ENCODE measurements at places on chromosomes 16 and 17.
A peak's percentile ranks its signal among the peaks of the same experiment; 100 is the strongest.

GRCh38 chr16:89958068-89958467, 9.5 kb downstream of the DEF8 start:
- no peak for DNase-seq

GRCh38 chr17:15271741-15272140, 6.6 kb upstream of the PMP22 start:
- DNase-seq, result no peak

DNA sequence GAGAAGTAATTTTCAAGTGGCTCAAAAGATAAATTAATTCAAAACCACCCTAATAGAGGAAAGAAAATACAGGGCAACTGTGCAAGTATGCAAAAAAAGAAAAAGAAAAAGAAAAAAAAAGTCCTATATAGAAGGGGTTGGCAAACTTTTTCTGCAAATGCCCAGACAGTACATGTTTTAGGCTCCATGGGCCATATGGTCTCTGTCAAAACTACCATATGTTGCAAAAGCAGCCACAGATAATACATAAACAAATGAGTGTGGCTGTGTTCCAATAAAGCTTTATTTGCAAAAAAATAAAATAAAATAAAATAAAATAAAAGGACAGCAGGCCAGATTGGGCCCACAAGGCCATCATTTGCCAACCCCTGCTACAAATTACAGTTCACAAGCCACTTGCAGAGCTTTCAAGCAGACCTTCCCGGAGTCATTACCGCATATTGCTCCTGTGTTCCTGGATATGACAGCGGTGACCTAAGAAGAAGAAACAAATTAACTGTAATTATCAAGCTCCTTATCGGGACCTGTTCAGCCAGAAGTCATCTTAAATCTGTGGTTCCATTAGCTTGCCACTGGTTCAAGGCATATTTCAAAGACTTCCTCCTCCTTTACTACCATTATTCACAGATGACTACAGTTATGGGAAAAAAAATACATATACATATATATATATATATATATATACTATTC, 15.9 kb downstream of the ZC3H7A start:
- no peak for DNase-seq

DNA sequence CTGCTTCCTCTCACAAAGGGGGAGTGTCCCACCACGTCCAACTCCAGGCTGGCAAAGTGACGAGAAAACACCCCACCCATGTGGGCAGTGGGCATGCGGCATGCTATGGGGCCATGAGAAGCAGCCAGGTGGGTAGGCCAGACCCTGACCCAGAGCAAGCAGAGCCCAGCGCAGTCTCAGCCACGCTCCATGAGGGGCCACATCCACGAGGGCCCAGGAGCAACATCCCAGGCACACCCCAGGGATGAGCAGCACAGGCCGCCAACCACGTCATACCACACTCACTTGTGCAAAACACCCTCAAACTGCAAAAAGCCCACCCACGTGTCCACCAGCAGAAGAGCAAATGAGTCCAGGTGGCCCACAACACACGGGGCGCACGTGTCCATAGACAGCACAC, 117.0 kb downstream of the ZNF778 start:
- DNase-seq, result no peak

GRCh38 chr16:65308506-65308905, 186.6 kb upstream of the CDH11 start:
- no peak for DNase-seq

- DNase-seq, result no peak
Measured at GRCh38 chr16:7614021-7614795, 281.6 kb downstream of the RBFOX1 start.

GRCh38 chr16:71885261-71885650, 1.3 kb upstream of the ZNF821 start:
- DNase-seq, result no peak

GRCh38 chr16:87048730-87049115, 268.5 kb downstream of the C16orf95 start:
- no peak for DNase-seq

- DNase-seq, result no peak
Measured at GRCh38 chr17:82808921-82809905, 30.6 kb downstream of the ZNF750 start.

GRCh38 chr17:75707079-75707571, 14.1 kb upstream of the ITGB4 start:
- no peak for DNase-seq

DNA sequence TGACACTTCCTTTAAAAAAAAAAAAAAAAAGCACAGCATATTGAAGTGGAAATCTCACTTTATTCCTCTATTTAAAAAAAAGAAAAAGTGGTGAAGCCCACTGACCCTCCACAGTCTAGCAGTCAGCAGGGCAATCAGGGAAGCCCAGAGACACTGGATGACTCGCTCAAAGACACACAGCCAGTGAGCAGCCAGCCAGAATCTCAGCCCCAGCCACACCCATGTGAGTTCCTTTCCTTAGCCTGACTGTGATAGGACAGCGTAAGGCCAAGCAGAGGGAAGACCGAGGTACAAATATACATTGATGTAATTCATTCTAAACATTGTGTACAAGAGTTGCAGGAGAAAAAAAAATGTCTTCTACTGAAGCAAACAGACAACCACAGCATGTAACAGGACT, 22.5 kb downstream of the XPO6 start:
- peak; percentile 32 for DNase-seq

- DNase-seq, result no peak
Measured at GRCh38 chr17:65557349-65558310, 3.8 kb downstream of the AXIN2 start.

DNA sequence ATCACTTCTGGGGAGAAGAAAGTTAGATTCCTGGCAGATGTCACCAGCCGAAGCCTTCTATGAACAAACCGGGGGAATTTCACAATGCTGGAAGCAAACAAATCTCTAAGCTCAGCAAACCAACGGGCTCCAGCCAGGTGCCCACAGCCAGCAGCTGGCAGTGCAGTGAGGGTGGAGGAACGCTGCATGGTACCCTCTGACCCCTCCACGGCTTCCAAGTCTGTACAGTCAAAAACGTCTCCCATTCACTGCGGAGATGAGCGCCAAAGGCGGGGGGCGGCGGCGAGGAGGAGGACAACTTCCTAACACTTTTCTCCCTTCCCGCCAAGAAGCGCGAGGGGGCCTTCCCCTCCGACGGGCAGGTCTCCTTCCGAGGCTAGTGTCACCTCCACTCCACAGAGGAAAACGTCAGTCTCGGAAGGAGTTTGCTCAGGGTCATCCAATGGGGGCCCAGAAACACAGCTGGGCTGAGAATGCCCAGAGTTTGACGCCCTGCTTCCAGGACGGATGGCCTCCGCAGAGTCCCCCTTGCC, 924 bp downstream of the ZNF598 start:
- peak; percentile 60 for DNase-seq

GRCh38 chr17:42459801-42460281, 1.2 kb downstream of the ATP6V0A1 start:
- DNase-seq, result no peak

DNA sequence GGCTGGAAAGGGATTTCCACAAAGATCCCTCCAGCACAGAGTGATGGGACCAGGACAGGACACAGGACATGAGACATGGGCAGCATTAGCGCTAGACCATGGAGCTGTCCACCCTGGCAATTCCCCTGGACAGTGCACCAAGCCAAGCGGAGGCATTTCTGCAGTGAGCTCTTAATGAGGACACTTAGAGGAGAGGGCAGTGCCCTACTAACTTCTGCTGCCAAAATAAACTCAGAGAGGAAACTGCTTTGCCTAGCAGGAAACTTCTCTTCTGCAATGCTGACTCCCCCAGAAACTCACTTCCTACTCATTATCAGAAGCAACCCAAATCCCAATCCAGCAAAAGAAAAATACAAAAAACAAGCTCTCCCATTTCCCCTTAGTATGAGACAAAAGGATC, 119.2 kb downstream of the HS3ST2 start:
- no peak for DNase-seq

- DNase-seq, result no peak
Measured at GRCh38 chr16:20611975-20612481, 35.9 kb upstream of the ACSM2B start.

GRCh38 chr17:81825841-81826466, 7.1 kb downstream of the MCRIP1 start:
- DNase-seq, result no peak

GRCh38 chr16:2486645-2487516, 12.0 kb downstream of the TBC1D24 start:
- peak; percentile 70 for DNase-seq

GRCh38 chr16:17227278-17227677, 243.5 kb downstream of the XYLT1 start:
- DNase-seq, result no peak

DNA sequence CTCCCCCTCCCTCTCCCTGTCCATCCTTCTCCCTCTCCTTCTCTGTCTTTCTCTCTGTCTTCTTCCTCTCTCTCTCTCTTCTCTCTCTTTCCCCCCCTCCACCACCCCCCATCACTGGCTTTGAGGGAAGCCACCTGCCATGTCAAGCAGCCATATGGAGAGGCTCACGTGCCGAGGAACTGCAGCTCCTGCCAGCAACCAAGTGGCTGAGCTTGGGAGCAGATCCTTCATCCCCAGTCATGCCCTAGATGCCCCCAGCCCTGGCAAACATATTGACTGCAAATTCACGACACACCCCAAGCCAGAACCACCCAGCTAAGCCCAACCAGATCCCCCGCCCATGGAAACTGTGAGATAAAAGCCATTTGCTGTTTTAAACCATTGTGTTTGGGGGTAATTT, 40.9 kb upstream of the RBFOX3 start:
- no peak for DNase-seq

DNA sequence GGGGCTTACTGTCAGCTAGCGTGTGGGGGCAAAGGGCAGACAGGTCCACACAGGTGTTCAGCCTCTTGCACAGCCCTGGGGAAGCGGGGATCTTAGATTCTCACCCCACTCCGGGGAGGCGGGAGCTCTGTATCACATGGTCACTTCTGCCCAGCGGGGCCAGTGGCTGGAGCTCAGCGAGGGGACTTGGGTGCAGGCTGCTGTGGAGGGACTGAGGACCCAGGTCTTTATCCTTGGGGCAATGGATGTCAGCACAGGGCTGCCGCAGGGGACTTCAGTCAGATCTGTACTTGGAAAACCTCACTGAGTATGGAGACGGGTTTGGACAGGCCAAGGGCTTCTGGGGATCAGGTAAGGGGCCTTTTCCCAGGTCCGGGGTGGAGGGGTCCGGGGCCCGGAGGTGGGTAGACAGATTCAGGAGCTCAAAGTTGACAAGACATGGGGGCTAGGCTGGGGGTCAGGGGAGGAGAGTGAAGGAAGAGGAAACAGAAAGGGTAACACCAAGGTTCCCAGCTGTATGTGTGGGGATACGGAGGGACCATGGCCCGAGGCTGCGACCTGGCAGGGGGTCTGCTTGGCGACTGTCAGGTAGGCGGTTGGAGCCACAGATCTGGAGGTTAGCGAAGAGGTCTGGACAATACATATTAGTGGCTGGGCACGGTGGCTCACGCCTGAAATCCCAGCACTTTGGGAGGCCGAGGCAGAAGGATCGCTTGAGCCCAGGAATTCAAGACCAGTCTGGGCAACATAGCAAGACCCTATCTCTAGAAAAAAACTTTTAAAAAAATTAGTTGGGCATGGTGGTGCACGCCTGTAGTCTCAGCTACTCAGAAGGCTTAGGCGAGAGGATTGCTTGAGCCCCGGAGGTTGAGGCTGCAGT, 15.1 kb upstream of the BAIAP2 start:
- no peak for DNase-seq

DNA sequence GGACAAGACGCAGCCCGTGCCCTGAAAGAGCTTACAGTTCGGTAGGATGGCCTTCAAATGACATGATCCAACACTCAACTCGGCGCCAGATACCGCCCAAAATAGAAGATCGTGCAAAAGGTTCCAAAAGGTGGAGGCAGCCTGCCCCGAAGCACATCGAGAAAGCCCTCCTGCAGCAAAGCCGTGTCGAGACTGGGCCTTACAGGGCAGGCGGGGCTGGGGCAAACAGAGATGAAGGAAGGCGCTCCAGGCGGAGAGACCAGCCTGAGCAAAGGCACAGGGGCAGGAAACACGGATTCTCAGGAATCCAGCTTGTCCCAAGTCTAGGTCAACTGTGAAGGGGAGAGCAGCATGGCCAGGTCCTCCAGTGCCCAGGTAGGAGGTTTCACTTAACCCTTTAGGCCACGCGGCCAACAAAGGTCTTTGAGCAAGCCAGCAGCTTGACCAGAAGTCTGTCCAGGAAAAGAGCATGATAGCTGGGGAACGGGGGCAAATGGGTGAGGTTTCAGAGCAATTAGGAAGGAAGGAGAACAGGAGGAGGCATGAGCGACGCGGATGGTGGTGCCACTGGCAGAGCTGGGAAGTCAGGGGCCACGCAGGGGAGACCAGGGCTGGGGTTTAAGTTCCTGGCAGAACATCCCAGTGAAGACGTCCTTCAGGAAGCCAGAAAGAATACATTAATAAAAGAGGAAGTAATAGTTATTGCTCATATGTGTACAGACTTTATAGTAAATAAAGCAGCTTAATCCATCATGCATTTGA, 21.2 kb upstream of the EIF1 start:
- DNase-seq, result no peak

GRCh38 chr16:82082543-82083244, 47.6 kb downstream of the HSD17B2 start:
- DNase-seq, result no peak

- DNase-seq, result no peak
Measured at GRCh38 chr17:20035501-20035900, 26.3 kb downstream of the SPECC1 start.

DNA sequence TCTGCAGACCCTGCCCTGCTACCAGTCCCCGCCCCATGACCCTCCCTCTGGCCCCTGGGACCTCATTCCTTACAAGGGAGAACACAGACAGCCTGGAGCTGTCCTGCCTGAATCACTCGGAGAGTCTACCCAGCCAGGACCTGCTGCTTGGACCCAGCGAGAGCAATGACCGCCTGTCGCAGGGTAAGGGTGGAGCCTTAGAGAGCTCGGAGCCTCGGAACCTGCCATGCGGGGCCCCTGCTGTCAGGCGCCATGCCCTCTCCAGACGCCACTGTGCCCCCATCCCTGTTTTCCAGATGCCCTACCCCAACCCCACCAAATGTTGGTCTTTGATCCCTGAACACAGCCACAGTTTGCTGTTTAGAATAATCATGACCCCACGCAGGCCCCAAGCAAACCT, 5.6 kb downstream of the SH2B1 start:
- DNase-seq, result no peak

DNA sequence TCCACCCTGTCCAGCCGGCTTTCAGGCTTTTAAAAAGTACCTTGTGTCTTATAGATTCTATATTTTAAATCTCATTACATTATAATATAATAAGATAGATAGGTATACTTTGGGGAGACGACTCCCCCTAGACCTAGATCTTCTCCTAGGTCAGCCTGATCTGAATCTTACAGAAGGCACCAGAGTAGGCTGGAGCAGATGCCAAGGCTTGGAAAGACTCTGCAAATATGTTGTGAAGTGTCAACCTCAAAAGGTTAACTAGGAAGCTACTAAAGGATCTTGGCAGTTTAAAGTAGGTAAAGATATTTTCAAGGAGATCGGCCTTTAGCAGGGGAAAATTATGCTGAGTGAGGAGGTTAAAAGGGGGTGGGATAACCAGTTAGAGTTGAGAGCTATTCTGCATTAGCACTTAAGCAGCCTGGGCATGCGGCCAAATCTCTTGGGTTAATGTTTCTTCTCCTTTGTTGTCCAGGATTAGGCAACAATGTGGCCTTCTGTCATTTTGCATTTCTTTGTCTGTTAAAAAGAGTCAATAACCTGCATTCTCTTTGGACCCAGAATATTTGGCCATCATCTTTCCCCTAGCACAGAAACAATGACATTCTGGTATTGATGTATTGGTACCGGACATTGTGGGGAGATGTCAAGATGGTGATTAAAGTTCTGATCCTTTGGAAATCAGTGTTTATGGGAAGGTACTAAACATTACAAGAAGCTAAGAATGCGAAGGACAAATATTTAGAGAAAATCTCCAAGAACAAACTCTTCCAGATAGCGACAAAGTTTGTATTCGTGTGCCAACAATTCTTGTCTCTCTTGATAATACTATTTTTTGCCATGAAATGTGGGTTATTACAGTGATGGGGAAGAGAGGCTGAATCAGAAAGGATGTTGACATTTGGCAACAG, 51.2 kb upstream of the DHX40 start:
- DNase-seq, result no peak

All from stimulated activated CD4-positive, alpha-beta T cell treated with anti-CD3 and anti-CD28 coated beads, Interleukin-2, amount 100 ng/mL, for 24 hours (primary cell).